ENCODE measurements at places on chromosomes 3 and 15. TPM values are rescaled to one million over a fixed set of nuclear protein-coding genes. Genes with fewer than 3 reads are reported as not detected.

The SLC41A3 gene
- total RNA-seq: 43.7 TPM

The DLL4 gene
- total RNA-seq: 0.14 TPM

The CHCHD4 gene
- 11.0 TPM for total RNA-seq

The HCN4 gene
- total RNA-seq: not detected

The FOXB1 gene
- total RNA-seq: not detected

The KLHL40 gene
- not detected for total RNA-seq

The SEMA6D gene
- total RNA-seq: 0.46 TPM

The SERPINI1 gene
- 7.1 TPM for total RNA-seq
